Panc1 (cell line): ENCODE measurements at places on chromosomes 4 and X. TPM values are rescaled to one million over a fixed set of nuclear protein-coding genes. Genes with fewer than 3 reads are reported as not detected.

DNA sequence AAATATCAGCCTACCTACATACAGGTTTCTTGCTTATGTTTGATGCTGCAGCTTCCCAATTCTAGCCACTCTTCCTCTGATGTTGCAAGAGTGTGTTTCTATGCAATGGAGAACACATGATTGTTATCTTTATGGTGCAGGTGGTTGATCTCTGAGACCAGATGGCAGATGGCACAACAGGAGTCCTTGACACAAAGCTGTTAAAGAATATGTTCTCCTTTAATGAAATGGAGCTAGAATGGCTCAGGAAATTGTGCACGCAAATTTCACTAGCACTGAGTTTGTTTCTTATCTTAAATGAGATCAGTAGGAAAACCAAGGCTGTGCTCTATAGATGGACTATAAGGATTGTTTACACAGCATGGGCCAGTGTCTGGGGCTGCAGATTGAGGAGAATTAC, 29.9 kb upstream of the TTC29 start:
- H3K4me1 ChIP-seq: no peaks in the 10 kb centered on the region
- no peaks in the 10 kb centered on the region for H3K27me3 ChIP-seq
- H3K27ac ChIP-seq: no peak overlapping the region
- DNase-seq: no peak
- H3K4me3 ChIP-seq: no peak overlapping the region
- H3K36me3 ChIP-seq: no peaks in the 10 kb centered on the region

GRCh38 chr4:148315049-148315448, 127.2 kb downstream of the NR3C2 start:
- DNase-seq: no peak
- H3K36me3 ChIP-seq: no peaks in the 10 kb centered on the region
- H3K4me1 ChIP-seq: no peaks in the 10 kb centered on the region
- no peaks in the 10 kb centered on the region for H3K27me3 ChIP-seq
- H3K27ac ChIP-seq: no peak overlapping the region

DNA sequence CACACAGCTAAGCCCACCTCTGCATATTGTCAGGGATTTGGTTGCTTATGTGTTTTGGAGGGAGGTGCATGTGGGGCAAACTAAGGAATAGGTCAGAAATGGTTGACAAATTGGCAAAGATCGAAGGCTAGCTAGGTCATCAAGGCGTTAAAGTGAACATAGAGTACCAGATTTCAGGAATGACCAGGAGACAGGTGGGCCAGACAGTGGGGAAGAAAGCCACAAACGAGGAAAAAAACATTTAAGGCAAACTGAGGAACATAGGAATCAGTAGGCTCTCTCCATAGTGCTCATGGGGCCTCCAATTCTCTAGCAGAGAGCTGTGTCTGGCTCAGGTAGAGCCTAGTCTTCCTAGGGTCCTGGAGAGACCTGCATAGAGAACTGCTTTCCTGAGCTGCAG, 57.4 kb downstream of the CNGA2 start:
- H3K4me3 ChIP-seq: no peak overlapping the region
- DNase-seq: no peak
- H3K27ac ChIP-seq: no peak overlapping the region
- no peaks in the 10 kb centered on the region; the same call in 1 of the 2 replicates for H3K4me1 ChIP-seq

DNA sequence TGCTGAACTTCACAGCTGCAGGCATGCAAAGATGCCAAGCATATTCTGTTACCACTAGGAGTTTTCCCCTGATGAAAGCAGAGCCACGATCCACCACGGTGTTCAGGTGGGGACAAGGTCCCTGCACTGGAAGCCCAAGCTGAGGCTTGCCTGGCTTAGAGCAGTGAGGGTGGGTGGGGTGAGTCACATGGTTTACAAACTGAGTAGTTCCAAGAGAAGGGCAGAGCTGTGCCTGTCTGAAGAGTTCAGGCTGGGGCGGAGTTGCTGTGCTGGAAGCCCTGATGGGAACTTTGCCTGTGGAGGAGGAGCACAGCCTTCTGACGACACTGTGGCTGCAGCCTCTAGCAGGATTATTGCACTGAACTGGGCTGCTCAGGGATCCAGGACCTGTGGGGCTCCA, 45.5 kb downstream of the FAM9B start:
- no peak overlapping the region for H3K4me3 ChIP-seq
- no peaks in the 10 kb centered on the region for H3K4me1 ChIP-seq
- no peaks in the 10 kb centered on the region for H3K36me3 ChIP-seq
- no peaks in the 10 kb centered on the region for H3K27me3 ChIP-seq
- H3K27ac ChIP-seq: no peak overlapping the region

DNA sequence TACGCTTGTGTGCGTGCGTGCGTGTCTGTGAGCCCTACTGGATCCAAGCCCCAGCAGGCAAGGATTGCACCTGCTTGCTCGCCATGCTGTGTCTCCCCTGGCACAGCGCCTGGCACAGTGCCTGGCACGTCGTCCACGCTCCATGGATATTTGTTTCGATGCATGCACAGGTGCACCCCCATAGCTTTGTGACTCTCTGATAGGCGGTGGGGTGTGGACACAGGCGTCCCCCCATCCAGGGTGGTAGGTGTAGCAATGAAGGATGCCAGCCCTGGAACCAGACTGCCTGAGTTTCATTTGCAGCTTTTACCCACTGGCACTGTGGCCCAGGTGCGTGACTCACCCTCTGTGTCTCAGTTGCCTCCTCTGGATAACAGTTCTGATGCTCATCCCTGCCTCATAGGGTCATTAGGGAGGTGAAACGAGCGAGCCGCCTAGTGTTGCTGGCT, 20.2 kb downstream of the PIGG start:
- H3K4me1 ChIP-seq: no peaks in the 10 kb centered on the region
- DNase-seq: no peak
- H3K4me3 ChIP-seq: no peak overlapping the region
- no peaks in the 10 kb centered on the region for H3K27me3 ChIP-seq

PIR gene
- total RNA-seq: 19.7 TPM

MAGEA4 gene
- not detected for total RNA-seq

HERC6 gene
- total RNA-seq: 1.2 TPM

P2RY4 gene
- not detected for total RNA-seq
